ENCODE measurements at places on chromosomes 2 and 18.

GRCh38 chr18:13336841-13337240 is 118.3 kb downstream of the LDLRAD4 start:
- no peak for DNase-seq

DNA sequence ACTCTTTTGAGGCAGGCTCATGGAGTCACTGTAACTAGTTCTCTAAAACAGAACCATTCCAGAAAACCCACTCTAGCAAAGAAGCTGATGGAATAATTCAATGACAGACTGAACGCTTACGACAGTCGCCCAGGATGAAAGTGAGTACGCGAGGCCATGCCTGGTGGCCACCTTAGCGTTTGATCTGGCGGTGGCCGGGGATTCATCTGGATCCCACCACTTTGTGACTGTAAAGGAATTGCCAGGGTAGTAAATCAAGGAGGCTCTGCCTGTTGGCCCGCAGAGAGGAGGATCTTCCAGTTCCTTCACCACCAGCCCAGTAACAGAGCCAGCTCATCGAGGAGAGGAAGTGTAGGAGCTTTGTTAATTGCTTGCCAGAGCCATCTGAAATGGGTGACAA is 34.6 kb downstream of the GREB1 start:
- no peak for DNase-seq

GRCh38 chr2:28997847-28998735 is 17.0 kb downstream of the TOGARAM2 start:
- DNase-seq, result no peak

- DNase-seq, result no peak
Observed at GRCh38 chr2:145404690-145405089, 884.8 kb upstream of the ZEB2 start.

GRCh38 chr2:224922142-224922727 is 120.0 kb downstream of the DOCK10 start:
- DNase-seq, result no peak

DNA sequence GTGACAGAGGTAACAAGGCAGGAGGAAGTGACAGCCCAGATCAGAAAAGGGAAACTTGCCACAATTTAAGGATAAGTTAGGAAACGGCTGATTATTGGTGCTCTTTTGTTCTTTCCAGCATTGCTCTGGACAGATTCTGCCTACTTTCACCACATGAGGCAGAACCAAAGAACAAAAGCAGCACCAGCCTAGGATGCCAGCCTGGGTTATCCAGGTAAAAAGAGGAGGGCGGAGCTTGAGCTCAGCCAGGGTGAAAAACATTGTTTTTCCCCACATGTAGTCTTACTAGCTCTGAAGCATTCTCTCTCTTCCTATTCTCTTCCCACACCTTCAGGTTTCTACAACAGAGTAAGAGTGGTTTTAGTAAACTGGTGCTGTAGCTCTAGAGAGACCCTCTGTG is 300.5 kb downstream of the TMX3 start:
- DNase-seq, result no peak

DNA sequence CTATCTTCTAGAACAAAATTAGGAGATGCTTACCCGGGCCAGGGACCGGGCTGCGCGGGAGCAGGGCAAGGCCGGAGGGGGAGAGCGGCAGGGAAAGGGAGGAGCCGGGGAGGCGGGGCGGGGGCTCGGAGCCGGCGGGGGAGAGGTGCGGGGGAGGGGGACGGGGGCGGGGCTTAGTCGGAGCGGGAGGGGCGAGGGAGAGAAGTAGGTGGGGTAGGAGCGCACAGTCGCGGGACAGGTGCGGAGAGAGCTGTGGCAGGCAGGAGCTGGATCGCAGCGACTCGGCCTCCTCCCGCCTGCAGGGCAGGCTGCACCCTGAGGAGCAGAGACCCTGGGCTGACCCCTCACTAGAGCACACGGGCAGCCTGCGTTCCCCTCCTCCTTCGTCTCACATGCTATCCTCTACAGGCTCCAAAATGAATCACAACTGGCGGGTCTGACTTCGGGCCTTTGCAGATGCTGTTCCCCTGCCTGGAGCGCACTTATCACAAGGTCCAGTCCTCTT is 290.3 kb downstream of the CELF4 start:
- DNase-seq, result no peak

DNA sequence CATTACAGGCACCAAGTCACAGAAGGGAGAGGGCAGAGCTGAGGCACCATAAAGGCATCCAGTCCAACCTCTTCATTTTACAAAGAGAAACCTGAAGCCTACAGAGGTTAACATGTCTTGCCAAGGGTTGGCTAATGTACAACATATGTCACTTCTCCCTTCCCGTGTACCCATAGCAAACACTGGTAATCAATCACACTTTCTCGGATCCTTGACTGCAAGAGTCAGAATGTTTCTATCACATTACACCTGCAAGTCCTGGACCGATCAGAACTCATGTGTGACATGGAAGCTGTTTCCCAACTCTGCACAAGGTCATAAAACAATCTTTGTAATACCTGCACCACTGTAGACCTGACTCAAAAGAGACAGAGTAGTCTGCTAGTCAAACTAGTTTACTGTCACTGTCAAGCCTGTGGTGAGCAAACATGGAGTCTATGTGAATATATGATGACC is 6.0 kb downstream of the ANKRD44 start:
- DNase-seq, result no peak

DNA sequence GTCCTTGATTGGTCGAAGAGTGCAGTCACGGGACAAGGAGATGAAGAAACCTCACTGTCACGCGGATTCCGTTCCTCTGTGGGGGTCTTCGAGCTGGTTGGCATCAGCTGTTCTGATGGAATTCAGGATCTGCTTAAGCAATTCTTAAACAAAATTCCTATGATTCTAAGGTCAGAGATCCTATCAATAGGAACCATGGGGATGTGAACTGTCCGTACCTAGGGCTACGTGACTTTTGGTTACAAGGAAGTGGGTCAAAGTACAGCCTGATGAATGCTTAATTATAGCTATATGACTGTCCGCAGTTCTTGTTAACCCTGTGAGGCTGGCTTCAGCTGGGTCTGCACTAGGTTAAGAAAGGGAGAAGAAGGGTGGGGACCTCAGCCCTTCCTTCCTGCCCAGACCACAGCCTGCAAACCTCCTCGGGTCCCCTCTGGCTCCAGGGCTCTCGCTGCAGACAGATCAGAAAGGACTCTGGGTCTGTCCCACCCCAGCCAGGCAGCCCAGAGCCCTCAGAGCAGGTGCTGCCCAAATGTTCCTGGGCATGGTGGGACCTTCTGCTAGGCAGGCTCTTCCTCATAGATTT is 44.2 kb upstream of the TAF1B start:
- DNase-seq, result no peak

DNA sequence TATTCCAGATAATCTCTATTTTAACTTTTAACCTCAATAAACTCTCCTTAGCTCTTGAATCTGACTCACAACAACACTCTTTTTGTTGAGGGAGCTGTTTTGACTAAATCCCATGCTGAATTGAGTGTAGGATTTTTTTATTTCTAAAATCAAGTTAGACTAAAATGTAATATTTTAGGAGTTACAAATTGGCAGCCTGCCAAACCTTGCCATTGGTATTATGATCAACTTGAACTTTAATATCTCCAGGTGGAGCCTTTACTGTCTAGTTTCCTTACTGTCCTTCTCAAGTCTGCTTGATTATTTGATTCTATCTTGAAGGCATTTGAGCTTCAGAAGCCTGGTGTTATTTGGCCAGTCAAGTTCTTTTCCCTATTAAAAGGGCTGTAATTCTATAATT is 8.7 kb downstream of the PIKFYVE start:
- no peak for DNase-seq

- DNase-seq, result no peak
Observed at GRCh38 chr18:77894060-77894459, 644.4 kb downstream of the GALR1 start.

DNA sequence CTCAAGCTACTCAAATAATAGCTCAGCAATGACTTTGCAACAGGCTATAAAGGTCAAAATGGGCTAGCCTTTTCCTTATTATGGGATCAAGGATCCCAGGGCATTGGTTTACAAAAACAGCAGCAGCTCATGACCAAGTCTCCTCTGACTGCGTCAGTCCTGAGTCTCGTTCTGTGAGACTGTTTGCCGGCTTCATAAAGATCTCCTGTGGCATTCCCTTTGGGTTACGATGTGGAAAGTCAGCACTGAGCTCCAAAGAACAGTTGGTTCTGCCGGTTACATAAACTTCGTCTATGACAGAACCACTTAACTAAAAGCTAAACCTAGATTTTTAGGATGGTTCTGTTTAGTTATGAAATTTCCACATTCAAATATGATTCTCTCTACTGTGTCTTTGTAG is 674.9 kb downstream of the ZEB2 start:
- no peak for DNase-seq

- DNase-seq, result no peak
Observed at GRCh38 chr2:215171151-215171550, 32.7 kb upstream of the ABCA12 start.

DNA sequence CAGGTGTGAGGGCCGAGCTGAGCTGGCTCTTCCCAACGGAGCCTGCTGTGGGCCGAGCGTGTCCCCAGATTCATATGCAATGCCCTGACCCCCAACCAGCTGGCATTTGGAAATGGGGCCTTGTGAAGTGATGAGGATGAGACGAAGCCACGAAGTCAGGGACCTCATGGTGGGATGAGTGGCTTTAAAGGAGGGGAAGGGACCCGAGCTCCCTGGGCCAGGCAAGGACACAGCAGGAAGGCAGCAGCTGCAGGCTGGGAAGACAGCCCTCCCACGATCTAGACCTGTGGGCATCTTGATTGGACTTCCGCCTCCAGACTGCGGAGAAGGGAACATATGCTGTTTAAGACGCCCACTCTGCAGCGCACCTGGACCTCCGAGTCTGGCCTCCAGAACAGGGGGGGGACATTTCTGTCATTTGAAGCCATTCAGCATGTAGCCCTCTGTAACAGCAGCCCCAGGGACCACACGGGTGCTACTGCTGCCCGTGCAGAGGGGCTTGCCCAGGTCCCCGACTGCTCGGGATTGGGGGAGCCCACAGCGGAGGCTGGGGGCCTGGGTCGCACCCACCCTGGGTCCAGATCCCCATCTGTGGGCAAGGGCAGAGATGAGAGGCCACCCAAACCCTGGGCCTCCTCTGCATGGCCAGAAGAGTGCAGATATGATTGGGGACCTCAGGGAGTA is 27.2 kb downstream of the KIF1A start:
- DNase-seq, result no peak

DNA sequence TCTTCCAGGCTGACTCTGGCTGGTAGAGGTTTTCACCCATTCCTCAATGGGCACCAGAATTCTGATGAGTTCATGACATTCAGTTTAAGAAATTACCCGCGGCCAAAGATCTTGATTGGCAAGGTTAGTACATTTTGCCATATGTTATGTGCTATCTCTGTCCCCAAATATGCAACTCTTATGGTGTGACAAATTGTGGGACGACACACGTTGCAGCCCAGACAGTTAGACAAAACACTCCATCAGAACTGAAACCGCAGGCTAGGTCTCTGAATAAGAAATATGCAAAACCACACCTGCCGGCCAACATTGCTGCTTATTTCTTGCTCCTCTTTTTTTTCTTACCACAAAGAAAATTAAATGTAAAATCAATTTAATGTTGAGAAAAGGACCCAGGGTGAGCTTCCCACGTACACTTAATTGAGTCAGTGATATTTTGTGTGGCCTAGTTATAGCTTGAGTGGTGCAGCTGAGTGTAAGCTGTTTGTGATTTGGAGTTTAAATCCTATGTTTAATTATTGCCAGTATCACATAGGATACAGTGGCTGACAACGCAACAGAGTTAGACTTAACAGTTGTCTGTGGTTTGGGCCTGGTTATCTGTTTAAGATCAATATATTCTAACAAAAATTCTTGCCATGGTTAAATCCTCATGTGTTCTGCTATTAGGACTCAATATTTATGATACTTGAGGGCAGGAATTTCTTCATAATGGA is 35.7 kb upstream of the LTBP1 start:
- DNase-seq, result no peak

GRCh38 chr2:36753706-36754221 is 57.3 kb downstream of the VIT start:
- DNase-seq, result no peak

DNA sequence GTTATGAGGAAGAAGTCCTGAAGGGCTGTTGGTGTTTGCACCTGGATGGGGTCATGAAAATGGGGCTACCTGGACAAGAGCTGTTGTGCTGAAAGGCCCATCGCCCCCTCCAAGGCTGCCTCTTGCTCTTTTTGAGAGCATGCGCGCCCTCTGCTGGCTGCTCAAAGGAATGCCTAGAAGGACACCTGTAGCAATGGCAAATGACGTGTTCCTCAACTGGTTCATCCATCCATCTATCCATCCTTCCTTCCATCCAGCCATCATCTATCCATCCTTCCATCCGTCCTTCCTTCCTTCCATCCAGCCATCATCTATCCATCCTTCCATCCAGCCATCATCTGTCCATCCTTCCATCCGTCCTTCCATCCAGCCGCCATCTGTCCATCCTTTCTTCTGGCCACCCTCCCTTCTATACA is 17.2 kb upstream of the RPL31 start:
- DNase-seq, result peak; percentile 70

- no peak for DNase-seq
Observed at GRCh38 chr18:30957066-30957465, 85.5 kb downstream of the DSC3 start.

GRCh38 chr2:149170156-149170555 is 131.7 kb downstream of the LYPD6B start:
- DNase-seq, result no peak

DNA sequence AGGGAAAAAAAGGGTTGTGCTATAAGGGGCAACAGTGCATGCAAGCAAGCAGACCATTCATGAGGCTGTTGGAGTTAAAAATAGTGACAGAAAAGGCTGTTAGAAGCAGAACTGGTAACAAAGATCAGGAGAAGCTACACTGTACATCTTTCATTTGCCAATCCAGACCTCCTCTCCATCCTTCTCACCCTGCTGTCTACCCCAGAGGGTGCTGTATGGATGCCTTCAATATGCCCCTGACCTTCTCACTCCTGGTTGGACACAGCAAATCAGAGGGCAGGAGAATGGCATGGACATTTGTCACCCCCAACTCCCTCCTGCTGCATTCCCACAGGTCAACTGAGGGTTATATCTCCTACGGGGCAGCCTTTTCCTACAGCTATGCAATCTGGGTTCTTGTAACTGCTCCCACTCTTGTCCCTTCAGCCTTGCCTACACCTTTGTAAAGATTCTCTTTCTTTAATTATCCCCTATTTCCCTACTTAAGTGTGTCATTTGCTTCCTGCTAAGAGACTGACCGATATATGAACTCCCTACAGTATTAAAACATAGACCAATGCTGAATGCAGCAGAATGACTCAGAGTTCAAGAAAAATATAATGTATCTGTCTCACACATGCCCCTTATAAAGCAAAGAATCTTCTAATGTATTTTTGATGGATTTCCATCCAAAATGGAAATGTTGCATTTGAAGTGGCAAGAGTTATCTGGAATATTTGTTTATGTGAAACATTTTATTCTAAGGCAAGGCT is 169.2 kb upstream of the NCKAP5 start:
- no peak for DNase-seq

Data from stimulated activated CD4-positive, alpha-beta T cell treated with anti-CD3 and anti-CD28 coated beads, Interleukin-15, amount 100 ng/mL, for 1 hour (primary cell).